ENCODE measurements at places on chromosomes 11 and 22. TPM values are rescaled to one million over a fixed set of nuclear protein-coding genes. Genes with fewer than 3 reads are reported as not detected.

GRCh38 chr11:2143799-2144543, 4.8 kb upstream of the IGF2 start:
- no peak for DNase-seq

DNA sequence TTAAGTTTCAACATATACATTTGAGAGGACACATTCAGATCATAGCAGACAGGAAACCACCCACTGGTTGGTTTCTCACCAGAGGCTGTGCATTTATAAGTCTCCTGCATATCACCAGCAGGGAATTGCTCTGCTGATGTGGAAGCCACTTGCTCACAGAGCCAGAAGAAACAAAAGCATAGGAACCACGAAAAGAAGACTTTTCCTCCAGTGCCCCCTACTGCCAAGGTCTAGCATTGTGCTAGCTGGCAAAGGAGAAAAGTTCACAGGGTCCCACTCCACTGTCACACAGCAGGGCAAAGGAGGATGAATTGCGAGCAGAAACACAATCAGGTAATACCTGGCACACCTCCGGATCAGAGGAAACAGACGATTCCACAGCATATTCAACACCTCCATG, 28.9 kb upstream of the ISX start:
- no peak for DNase-seq

Gene SMIM35
- total RNA-seq: not detected

DNA sequence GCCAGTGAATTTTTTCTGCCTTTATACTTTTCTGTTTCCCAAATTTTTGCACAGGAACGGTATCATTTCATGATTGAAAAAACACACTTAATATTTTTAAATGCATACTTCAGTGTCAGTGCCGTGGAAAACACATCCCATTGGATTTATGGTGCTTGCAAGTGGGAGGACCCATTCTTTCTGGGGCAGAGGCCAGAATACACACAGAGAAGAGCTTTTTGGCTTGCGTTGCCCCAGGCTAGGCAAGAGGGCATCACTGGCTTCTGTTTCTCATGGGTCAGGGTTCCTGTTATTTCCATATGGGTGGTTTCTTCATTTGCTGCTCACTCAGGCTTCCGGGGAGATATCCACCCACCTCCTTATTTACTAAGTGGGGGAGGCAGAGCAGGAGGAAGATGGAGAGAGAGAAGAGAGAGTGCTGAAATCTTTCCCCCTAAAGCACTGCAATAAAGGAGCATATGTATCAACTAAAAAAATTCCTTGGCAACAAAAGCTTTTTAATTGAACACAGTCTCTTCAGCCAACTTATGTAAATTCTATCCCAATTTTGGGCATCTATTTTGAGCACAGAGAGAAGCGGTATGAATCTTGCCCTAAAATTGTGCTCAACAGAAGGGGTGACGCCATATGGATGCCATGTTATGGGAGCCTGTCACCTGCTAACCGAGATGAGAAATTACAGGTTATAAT, 66.0 kb upstream of the KIRREL3 start:
- DNase-seq: no peak

DNA sequence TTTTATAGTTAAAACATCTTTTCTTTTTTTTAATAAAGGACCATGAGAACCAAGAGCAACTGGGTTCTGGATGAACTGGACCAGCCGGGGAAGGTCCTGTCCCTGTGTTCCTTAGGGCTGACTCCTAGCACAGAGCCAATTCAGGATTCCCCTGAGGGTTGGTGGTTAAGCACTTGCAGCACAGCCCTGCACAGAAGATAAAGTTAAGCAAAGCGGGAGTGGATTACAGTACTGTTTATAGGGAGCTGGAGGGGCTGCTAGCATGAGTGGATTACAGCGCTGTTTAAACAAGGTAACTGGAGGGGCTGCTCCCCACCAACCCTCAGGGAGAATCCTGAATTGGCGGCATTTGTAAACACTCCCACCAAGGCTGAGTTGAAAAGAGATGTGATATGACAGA, 90.6 kb downstream of the CELSR1 start:
- no peak for DNase-seq

- DNase-seq: peak; percentile 58
Observed at GRCh38 chr22:46406349-46406748, 70.8 kb downstream of the TRMU start.

GRCh38 chr11:47377571-47378009, 757 bp downstream of the SPI1 start:
- DNase-seq: peak; percentile 55

DNA sequence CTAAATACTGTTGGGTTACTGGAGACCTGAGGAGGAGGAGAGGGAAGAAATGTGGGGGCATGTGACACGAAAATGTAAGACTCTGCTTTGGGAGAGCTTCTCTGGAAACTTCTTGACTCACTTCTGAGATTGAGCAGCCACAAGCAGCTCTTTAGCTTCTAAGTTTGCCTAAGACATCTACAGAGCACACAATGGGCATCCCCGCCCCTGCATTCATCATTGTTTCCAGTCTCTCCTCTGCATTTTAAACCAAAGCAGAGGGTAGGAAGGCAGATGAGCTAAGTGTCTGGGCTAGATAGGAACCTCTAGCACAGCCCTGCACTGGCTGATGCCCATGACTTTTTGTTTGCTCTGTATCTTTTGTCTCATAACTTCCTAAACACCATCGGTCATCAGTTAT, 2.1 kb upstream of the OR52D1 start:
- DNase-seq: no peak

DNA sequence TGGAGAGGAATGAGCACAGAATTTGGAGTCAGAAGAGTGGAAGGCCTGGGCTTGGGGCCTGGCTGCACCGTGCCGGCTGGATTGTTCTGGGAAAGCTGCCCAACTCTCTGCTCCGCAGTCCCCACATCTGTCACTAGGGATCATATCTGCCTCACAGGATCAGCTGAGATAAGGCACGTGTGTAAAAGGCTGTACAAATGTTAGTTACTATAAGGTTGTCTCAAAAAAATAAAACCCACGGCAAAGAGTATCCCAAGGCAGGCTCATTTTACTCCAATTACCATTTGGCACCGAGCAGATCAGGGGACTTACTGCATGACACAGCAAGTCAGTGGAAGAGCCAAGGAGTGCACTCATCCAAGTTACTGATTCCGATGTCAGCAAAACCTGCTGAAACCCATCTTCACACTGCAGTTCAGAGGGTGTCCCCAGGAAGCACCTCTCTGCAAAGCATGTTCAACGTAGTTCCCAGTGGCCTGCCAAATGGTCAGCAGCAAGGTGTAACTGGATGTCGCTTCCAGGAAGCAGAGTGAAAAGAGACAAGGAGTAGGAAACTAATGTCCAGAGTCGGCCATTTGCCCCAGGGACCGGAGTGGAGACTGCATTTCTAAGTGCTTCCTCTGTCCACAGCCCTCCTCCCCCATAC, 18.1 kb upstream of the MRTFA start:
- peak; percentile 80 for DNase-seq

Gene SYT12
- total RNA-seq: 0.13 TPM

Gene UCP3
- 17.2 TPM for total RNA-seq

DNA sequence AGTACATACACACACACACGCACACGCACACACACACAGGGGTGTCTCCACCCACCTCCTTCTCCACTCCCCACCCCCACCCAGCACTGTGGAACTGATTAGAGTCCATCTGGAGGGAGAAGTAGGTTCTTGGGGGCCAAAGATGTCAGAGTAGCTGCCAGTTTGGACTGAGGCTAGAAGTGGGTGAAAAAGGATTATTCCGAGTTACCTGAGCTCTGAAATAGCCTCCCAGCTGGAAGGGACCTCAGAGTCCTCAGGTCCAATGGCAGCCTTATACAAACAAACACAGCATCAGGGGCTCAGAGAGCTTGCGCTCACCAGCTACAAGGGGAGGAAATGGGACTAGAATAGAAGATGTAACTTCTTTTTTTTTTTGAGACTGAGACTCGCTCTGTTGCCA, 20.8 kb downstream of the IL10RA start:
- DNase-seq: no peak

- DNase-seq: no peak
Observed at GRCh38 chr11:106828976-106829375, 189.3 kb downstream of the GUCY1A2 start.

GRCh38 chr11:103709371-103709770, 327.1 kb upstream of the DDI1 start:
- no peak for DNase-seq

DNA sequence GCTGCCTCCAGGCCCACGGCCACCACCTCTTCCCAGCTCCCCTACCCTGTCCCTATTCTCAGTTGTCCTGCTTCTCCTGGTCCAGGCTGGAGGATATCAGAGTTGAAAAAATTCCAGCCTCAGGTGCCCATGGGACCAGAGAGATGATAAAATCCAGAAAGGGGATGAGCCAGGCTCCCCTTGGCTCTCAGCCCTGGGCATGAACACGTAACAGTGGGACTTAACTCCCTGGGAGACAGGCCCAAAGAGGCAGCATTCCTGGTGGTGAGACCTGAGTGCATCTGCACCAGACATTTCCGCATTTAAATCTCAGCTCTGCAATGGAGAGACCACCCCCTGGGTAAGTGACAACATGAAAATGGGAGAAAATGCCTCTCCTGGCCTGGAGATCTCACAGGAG, 10.4 kb upstream of the SLC39A13 start:
- no peak for DNase-seq
